ENCODE measurements at places on chromosomes 2 and 18.

- peak; percentile 59 for DNase-seq
Measured at GRCh38 chr2:165645930-165646831, 147.9 kb downstream of the GALNT3 start.

DNA sequence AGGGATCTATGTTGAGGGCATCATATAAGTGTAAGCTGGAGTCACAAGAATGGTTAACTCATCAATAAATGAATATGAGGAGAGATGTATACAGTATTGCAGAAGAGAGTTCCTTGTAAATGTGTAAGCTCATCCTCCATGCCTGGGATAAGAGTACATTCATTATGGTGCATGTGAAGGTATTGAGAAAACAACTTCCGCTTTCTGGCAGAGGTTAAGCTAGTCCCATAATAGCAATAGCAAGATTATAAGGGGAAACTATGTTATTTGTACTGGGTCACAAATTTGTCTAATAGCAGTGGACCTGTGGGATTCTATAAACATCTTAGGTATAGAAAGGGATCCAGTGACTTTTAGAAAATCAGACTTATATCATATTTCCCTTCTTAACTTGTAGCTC is 44.1 kb downstream of the SCN2A start:
- no peak for DNase-seq

DNA sequence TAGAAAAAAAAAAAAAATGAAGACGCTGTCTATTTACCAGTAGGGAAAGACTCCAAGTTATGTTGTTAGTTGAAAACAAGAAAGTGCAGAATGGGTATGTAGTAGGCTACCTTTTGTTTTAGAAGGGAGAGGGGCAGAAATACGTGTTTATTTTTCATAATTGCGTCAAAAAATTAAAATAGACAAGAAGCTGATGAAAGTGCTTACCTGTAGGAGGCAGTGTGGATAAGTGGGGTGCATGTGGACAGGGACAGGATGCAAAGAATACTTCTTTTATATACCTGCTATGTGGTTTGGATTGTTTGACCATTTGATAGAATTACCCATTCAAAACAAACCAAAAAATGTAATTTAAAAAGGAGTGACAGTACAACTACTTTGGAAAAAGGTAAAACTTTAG is 3.0 kb upstream of the GCG start:
- DNase-seq: no peak

DNA sequence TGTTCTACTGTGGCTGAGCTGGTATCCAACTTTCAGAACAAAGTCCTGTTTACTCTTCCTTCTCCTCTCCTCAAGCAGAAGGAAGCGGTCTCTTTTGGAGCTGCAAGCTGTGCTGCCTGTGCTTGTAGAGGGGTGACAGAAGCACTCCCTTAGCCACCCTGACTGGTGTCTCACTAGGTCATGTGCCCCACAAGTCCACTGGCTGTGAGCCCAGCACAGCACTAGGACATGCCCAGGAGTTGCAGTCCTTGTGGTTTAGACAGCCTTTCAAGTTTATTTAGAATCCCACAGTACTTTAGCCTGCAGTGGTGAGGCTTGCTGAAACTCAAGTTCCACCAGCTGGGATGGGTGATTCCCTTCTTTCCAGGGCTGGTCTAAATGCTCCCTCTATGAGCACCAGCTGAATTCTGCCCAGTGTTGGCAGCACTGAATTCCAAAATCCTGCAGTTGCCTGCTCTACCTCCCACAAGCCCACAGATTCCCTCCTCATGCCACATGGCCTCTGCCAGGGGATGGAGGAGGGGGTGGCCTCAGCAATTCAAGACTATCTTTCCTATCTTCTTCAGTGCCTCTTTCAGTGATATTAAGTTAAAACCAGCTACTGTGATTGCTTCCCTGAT is 61.2 kb downstream of the CCDC85A start:
- no peak for DNase-seq

DNA sequence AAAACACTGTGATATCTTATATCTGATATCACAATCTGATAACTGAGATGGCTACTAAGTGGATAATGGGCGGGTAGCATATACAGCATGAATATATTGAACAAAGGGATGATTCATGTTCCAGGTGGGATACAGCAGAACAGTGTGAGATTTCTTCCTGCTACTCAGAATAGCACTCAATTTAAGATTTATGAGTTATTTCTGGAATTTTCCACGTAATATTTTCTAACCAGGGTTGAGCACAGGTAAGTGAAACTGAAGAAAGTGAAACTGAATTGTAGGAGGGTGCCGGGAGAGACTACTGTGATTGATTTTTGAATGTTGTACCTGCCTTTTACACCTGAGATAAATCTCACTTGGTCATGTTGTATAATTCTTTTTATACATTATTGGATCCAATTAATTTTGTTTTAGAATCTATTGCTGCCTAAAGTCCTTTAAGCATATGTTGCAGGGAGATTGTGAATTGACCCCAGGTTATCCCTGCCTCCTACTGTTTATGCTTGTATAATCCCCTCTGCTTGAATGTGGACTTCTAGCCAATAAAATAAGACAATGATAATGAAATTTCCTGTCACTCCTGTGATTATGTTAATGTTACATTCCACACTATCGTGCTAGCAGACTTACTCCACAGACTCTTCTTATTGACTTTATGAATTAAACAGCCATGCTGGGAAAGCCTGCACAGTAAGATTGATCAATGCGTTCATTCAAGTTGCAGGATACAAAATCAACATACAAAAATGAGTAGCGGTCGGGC is 67.6 kb upstream of the RBBP8 start:
- DNase-seq: no peak

DNA sequence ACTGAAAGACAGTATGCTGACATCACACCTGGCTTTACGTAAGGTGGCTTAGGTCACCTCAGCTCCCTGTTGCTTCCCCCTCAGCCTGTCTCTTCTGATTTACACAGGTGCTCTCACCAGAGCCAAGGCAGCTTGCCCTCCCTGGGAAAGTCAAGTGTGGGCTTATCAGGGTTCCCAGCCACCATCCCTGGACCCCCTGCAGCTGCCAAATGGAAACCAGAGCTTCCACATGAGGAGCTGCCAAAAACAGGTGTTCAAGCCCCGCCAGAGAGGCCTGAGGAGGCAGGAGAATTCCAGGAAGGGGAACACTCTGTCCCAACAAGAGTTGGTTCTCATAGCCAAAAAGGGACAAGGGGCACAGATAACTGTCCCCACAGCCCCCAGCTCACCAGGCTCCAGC is 266.7 kb downstream of the ATAD2B start:
- DNase-seq: no peak

DNA sequence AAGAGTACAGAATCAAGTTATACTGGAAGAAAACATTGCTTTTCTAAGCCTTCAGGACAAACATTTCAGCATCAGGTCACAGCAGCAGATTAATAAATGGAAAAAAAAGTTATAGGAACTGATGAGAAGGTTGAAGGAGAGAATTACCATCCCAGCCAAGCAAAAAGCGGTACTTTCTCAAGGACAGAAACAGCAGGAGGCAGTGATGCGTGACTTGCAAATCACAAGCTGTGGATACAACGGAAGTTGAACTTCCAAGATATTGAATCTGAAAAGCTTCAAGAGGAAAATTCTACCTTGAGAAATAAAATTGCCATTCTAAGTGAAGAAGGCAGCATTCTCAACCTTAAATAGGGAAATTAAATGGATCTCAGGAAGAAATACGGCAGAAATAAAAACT is 18.5 kb upstream of the SERPINB12 start:
- DNase-seq: peak; percentile 4

- no peak for DNase-seq
Measured at GRCh38 chr2:86744152-86744551, 24.1 kb downstream of the RMND5A start.

GRCh38 chr2:197300139-197300538 is 10.4 kb downstream of the ANKRD44 start:
- DNase-seq: no peak

- no peak for DNase-seq
Measured at GRCh38 chr18:69691008-69691760, 256.5 kb downstream of the CD226 start.

GRCh38 chr2:222623756-222624309 is 32.1 kb downstream of the FARSB start:
- no peak for DNase-seq

DNA sequence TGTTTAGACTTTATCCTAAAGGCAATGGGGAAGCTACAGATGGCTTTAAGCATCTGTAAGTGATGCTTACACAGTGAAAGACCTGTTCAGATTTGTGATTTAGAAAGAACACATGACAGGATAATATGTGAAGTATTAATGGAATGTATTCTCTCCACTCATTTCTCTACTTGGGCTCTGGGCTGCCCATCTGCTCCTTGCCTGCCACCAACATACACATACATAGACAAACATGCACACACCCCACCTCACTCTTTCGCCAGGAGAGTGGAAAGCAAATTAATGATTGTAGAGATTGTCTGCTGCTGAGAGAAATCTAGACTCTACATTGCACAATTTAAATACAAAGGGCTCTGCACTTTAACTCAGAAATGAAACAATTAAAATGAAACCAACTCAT is 61.0 kb upstream of the NFE2L2 start:
- DNase-seq: peak; percentile 51

GRCh38 chr2:18104595-18105224 is 226.2 kb downstream of the KCNS3 start:
- DNase-seq: no peak

DNA sequence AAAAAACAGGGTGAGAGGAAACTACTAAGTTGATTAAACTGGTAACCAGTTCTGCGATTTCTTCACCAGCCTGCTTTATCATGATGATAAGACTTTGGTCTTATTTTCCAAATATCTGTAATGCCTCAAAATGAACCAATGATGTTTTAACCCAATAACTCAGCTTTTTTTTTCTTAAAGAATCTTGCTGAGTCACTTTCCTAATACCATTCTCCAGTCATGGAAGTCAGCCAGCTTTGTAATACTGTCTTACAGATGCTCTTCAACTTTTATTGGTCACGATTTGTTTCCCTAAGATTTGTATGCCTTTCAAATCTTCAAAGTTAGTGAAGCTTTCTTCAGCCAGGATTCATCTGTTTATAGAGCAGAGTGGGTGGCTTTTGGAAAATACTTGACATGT is 47.7 kb upstream of the SMIM21 start:
- DNase-seq: peak; percentile 94

GRCh38 chr2:158723921-158724802 is 71.0 kb upstream of the DAPL1 start:
- DNase-seq: no peak

DNA sequence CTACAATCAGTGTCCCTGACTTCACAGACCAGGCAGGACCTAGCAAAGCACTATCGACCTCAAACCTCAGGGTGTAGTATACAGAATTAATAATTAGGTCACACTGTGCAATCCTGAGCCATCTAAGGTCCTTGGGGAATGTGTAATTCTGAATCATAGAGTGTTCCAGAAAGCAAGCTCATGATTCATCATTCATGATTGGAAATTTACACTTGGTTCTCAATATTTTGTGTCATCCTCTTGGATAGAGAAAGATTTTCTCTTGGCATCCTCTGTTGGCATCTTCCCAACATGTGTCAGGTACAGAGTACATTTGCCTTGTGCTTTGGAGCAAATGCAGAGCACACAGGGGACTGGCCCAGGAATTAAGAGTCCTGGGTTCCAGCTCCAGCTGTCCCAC is 245.0 kb upstream of the NT5C1B start:
- peak; percentile 60 for DNase-seq

GRCh38 chr18:653512-653911 is 3.9 kb upstream of the TYMS start:
- no peak for DNase-seq
